HepG2 (cell line): ENCODE measurements at places on chromosomes 3 and 15.

- H3K4me3 ChIP-seq: no peak overlapping the region
- H3K36me3 ChIP-seq: no peaks in the 10 kb centered on the region
- no peak overlapping the region for H3K27ac ChIP-seq
- peaks cover 78% of the 10 kb centered on the region for H3K4me1 ChIP-seq
- no peaks in the 10 kb centered on the region for H3K27me3 ChIP-seq
Observed at GRCh38 chr15:65056106-65056505, 10.9 kb downstream of the SLC51B start.

DNA sequence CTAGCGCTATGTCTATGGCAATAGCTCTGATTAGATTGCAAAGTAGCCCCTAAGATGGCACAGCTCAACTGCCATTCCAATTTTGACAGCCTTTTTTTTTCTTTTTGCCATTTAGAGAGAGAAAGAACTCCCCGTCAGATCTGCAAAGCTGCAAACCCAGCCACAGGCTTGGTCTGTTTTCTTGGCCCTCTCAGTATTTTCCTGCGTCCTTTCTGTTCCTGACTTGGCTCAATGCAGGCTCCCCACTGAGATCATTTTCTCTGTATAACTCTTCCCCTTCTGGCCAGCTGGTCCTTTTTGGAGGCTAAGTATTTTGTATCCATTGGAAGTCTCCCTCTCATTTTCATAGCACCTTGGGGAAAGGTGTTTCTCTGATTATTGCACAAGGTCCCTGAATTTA, 386.7 kb downstream of the UNC13C start:
- no peak overlapping the region for H3K4me3 ChIP-seq
- no peak for DNase-seq
- no peak overlapping the region for H3K27ac ChIP-seq
- no peaks in the 10 kb centered on the region for H3K4me1 ChIP-seq

DNA sequence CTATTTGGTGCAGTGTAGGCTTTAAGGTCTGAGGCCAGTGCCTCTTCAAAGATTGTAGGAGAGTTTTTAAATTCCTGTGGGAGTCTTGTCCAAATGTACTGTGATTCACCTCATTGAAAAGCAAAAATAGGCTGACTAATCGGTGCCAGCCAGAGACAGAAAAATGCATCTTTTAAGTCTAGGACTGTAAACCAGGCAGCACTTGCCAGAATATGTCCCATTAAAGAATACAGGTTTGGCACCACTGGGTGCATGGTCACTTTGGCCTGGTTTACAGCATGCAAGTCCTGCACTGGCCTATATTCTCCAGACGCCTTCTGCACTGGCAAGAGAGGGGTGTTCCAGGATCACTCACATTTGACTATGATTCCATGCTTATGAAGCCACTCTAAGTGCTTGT, 20.3 kb upstream of the NOX5 start:
- no peak overlapping the region for H3K27ac ChIP-seq
- no peaks in the 10 kb centered on the region for H3K36me3 ChIP-seq
- no peaks in the 10 kb centered on the region for H3K4me1 ChIP-seq
- no peaks in the 10 kb centered on the region for H3K27me3 ChIP-seq
- no peak for DNase-seq

- no peak overlapping the region for H3K27ac ChIP-seq
- peak overlapping the region; percentile 73 for H3K4me3 ChIP-seq
- no peaks in the 10 kb centered on the region for H3K36me3 ChIP-seq
- peak; percentile 76 for DNase-seq
- H3K4me1 ChIP-seq: peaks cover 9% of the 10 kb centered on the region
- H3K27me3 ChIP-seq: peaks cover 31% of the 10 kb centered on the region; the same call in 2 of the 3 replicates
Observed at GRCh38 chr3:158097593-158098308, 8.5 kb downstream of the SHOX2 start.

DNA sequence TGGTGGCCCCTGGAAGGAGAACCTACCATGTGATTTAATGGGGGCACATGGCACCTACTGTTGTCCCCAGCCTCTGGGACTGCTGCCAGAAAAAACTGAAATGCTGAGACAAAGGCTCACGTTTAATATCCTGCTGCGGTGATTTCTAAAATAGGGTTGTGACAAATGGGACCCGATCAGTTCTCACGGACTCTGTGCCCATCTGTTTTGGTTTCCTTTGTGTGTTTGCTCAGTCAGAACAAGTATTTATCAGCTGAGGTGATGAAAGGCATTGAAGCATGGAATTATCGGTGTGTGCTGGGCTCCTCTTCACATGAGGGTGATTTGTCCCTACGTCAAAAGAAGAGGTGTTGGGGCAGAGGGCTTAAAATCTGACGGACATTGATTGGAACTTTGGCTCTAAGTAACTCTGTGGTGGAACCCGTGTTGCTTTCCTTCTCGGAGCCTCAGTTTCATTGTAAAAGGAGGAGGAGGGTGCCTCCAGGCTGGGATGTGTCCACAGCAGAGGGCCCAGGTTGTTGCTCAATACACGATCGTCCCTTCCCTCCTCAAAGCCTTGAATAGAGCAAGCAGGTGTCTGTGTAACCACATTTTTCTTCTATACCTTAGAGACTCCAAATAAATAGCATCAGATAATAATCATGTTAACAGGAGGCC, 283.3 kb upstream of the RGMA start:
- no peaks in the 10 kb centered on the region for H3K36me3 ChIP-seq
- H3K27ac ChIP-seq: no peak overlapping the region
- no peaks in the 10 kb centered on the region for H3K27me3 ChIP-seq
- H3K4me1 ChIP-seq: no peaks in the 10 kb centered on the region
- no peak overlapping the region for H3K4me3 ChIP-seq

- no peak overlapping the region for H3K27ac ChIP-seq
- no peak for DNase-seq
- H3K4me1 ChIP-seq: no peaks in the 10 kb centered on the region
- H3K4me3 ChIP-seq: no peak overlapping the region
- no peaks in the 10 kb centered on the region for H3K36me3 ChIP-seq
- no peaks in the 10 kb centered on the region for H3K27me3 ChIP-seq
Observed at GRCh38 chr3:99586701-99587100, 51.7 kb upstream of the COL8A1 start.

- H3K36me3 ChIP-seq: no peaks in the 10 kb centered on the region
- H3K27me3 ChIP-seq: peaks cover 7% of the 10 kb centered on the region; the same call in 1 of the 3 replicates
- H3K27ac ChIP-seq: no peak overlapping the region
- H3K4me3 ChIP-seq: no peak overlapping the region
- no peak for DNase-seq
- no peaks in the 10 kb centered on the region for H3K4me1 ChIP-seq
Observed at GRCh38 chr3:43870120-43870519, 179.4 kb downstream of the ABHD5 start.

DNA sequence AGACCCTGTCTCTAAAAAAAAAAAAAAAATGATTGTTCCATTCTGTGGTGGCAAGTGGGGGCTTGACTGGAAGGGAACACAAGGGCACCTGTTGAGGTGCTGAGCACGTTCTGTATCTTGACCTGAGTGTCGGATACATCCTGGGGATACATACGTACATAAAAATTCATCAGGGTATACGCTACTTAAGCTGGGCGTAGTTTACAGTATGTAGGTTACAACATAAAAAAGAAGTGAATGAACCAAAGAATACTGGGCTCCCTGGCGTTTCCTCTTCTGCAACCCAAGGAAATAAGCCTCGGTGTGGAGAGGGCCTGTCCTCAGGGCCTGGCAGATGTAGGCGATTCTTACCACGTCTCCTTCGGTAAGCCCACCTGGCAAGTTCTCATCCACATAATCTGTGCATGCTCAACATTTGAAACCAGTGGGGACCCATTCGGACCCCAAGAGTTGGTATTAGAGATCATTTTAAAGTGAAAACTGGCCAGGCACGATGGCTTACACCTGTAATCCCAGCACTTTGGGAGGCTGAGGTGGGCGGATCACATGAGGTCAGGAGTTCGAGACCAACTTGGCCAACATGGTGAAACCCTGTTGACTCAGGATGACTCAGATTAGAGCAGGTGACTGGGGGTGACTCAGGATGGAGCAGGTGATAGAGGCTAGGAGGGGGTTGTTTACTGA, 5.1 kb upstream of the MUC20 start:
- H3K36me3 ChIP-seq: no peaks in the 10 kb centered on the region
- H3K27me3 ChIP-seq: no peaks in the 10 kb centered on the region
- H3K27ac ChIP-seq: no peak overlapping the region
- H3K4me1 ChIP-seq: peaks cover 36% of the 10 kb centered on the region
- no peak overlapping the region for H3K4me3 ChIP-seq

GRCh38 chr3:114294940-114295480, 1.2 kb downstream of the TIGIT start:
- no peak overlapping the region for H3K4me3 ChIP-seq
- no peak overlapping the region for H3K27ac ChIP-seq
- no peaks in the 10 kb centered on the region for H3K27me3 ChIP-seq
- no peaks in the 10 kb centered on the region for H3K4me1 ChIP-seq

DNA sequence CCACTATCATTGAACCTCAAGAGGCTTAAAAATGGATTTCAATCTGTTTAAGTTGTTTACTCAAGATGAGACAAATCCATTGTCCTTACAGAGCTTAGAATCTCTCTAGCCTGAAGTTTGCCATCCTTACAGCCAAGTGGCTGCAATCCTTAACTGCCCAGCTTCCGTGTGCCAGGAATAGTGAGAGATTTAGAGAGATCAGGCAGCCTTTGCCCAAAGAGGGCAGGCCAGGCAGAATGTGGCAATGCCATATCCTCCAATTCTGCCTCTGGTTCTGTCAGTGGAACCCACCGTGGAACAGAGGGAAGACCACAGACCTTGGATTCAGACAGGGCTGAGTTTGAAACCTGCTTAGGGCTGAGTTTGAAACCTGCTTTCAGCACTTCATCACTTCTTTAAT, 374.3 kb downstream of the VPS13C start:
- H3K36me3 ChIP-seq: no peaks in the 10 kb centered on the region
- no peak overlapping the region for H3K4me3 ChIP-seq
- H3K4me1 ChIP-seq: no peaks in the 10 kb centered on the region
- DNase-seq: no peak

DNA sequence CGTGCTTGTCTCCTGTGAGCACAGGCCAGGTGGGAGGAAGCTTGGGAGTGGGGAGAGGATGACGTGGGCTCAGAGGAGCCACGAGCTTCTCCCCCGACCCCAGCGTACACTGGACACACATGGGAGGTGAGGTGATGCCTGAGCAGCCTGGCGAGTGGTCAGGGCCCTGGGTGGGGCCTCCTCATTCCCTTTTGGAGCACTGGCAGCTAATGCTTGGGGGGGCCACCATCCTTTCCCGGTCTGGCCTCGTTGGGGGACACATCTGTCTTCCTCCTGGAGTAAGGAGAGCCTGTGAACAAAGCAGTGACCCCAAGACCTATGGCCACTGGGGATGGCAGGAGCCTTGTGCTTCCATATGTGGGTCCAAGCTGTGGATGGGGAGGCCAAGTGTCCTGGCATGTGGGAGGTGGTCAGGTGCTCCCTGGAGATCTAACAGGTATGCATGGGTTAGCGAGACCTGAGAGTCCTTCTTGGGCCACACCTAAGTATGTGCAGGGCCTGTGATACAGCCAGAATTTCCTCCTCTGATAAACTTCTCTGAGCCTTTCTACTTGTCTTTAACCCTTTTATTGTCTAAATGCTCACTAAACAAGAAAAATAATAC, 9.5 kb downstream of the KLF13 start:
- H3K27ac ChIP-seq: peak overlapping the region; percentile 42
- DNase-seq: no peak
- H3K27me3 ChIP-seq: no peaks in the 10 kb centered on the region
- H3K4me3 ChIP-seq: no peak overlapping the region
- H3K4me1 ChIP-seq: peaks cover 60% of the 10 kb centered on the region

GRCh38 chr3:118075873-118076272, 958.8 kb downstream of the IGSF11 start:
- H3K36me3 ChIP-seq: no peaks in the 10 kb centered on the region
- H3K27me3 ChIP-seq: no peaks in the 10 kb centered on the region
- H3K4me1 ChIP-seq: no peaks in the 10 kb centered on the region
- H3K4me3 ChIP-seq: no peak overlapping the region
- DNase-seq: no peak
- H3K27ac ChIP-seq: no peak overlapping the region

GRCh38 chr15:78148392-78149067, 632 bp upstream of the IDH3A start:
- no peaks in the 10 kb centered on the region for H3K36me3 ChIP-seq
- DNase-seq: no peak
- peak overlapping the region; percentile 75 for H3K4me3 ChIP-seq
- H3K4me1 ChIP-seq: peaks cover 26% of the 10 kb centered on the region
- peak overlapping the region; percentile 57 for H3K27ac ChIP-seq
- no peaks in the 10 kb centered on the region for H3K27me3 ChIP-seq

DNA sequence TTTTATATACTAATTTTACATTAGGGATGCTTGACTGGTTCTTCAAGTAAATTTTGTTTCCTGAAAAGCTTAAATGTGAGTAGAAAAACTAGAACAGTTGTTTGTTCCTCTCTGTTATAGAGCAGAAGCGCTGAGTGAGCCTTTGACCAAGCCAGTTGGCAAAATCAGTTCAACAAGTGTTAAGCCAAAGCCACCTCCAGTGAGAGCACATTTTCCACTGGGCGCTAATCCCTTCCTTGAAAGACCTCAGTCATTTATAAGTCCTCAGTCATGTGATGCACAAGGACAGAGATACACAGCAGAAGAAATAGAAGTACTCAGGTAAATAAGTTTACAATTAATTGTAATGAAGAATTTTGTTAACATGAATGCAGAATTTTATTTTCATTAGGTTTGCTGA, 14.6 kb downstream of the CAPN7 start:
- peaks cover 23% of the 10 kb centered on the region for H3K4me1 ChIP-seq
- DNase-seq: no peak
- no peaks in the 10 kb centered on the region for H3K27me3 ChIP-seq
- H3K36me3 ChIP-seq: peaks cover 63% of the 10 kb centered on the region
- H3K27ac ChIP-seq: no peak overlapping the region

DNA sequence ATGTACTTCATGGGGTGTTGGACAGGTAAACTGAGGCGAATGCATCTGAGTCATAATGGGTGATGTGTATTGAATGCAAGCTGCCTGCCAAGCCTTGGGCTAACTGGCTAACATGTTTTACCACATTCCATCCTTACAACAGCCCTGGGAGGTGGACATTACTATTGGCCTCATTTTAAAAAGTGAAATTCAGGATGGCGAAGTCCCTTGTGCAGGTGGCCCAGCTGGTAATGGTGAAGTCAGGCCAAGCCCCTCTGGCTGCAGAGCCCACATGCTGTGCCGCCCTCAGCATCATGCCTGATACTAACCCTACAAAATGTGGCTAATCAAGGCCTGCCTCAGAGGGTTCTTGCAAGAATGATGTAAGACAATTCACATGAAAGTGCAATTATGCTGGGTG, 60.0 kb upstream of the CHD2 start:
- no peak overlapping the region for H3K4me3 ChIP-seq
- peaks cover 35% of the 10 kb centered on the region for H3K4me1 ChIP-seq
- H3K27ac ChIP-seq: no peak overlapping the region
- H3K36me3 ChIP-seq: no peaks in the 10 kb centered on the region
- no peak for DNase-seq
- H3K27me3 ChIP-seq: no peaks in the 10 kb centered on the region

- no peak overlapping the region for H3K27ac ChIP-seq
- no peak for DNase-seq
- no peaks in the 10 kb centered on the region for H3K36me3 ChIP-seq
Observed at GRCh38 chr3:170985304-170985703, 41.2 kb downstream of the SLC2A2 start.

- no peaks in the 10 kb centered on the region for H3K27me3 ChIP-seq
- H3K36me3 ChIP-seq: no peaks in the 10 kb centered on the region; the same call in 2 of the 3 replicates
- H3K4me3 ChIP-seq: no peak overlapping the region
- H3K27ac ChIP-seq: no peak overlapping the region
- no peak for DNase-seq
Observed at GRCh38 chr15:57493351-57493750, 98.4 kb upstream of the MYZAP start.
